NCI-H748 treated with DMSO at 0.1 percent for 48 hours (cell line): ENCODE measurements at places on chromosomes 1 and 21.
A peak's percentile ranks its signal among the peaks of the same experiment; 100 is the strongest.

GRCh38 chr1:186502087-186502486, 41.2 kb upstream of the PDC start:
- no peak for DNase-seq

- peak; percentile 72 for DNase-seq
These were observed 273.1 kb upstream of the PROX1 start for GRCh38 chr1:213714645-213715044.

DNA sequence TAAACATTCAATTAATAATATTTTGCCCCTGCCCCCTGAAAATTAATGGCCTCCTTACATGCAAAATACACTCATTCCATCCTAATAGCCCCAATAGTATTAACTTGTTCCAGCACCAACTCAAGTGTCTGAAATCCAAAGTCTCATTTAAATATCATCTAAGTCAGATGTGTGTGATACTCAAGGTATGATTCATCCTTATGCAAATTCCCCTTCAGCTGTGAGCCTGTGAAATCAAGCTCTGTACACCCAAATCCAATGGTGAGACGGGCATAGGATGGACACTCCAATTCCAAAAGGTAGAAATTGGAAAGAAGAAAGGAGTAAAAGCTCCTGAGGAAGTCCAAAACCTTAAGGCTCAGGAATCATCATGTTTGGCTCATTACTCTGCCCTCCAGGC, 83.5 kb downstream of the HHAT start:
- no peak for DNase-seq

- DNase-seq = no peak
These were observed 202.6 kb upstream of the COA6 start for GRCh38 chr1:234170622-234171021.

GRCh38 chr1:184376369-184376768, 10.5 kb upstream of the C1orf21 start:
- no peak for DNase-seq

GRCh38 chr1:153420306-153420705, 4.0 kb downstream of the S100A7A start:
- DNase-seq = no peak

DNA sequence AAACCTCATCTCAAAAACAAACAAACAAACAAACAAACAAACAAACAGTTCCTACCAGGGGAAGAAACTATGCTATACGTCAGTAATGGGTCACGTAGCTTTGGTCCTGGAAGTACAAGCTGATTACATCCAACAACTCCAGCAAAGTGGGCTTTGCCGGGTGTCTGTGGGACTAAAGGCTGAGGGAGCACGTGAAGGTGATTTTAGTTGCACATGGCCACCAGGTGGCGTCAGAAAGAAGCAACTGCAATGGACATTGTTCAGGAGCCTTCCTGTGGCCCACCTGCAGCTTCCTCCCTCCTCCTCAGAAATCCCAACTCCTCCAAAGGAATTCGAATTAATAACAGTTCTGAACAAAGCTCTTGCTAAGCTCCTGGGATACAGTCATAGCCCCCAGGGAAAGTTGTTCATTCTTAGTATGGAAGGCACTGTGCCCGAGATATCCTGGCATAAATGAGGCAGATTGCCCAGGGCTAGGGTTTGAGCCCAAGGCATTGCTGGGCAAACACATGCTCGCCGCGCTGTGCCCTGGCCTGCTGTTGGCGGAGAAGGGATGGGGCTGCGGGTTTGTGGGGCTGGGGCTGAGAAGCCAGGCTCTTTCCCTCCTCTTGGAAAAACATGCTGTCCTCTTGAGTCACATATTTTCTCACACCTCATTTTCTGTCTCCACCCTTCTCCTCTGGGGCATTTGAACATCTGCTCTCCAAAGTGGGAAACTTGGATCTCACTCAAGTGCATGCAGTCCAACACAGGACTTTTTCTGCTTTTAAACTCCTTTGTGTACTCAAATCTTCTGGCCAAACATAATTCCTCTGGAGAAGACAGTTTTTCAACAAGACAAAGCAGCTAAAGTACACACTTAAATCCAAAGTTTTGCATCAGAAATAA, 28.6 kb downstream of the AKNAD1 start:
- DNase-seq = peak; percentile 52

GRCh38 chr21:28374881-28375280, 617.8 kb downstream of the LTN1 start:
- DNase-seq = no peak

- DNase-seq = no peak
These were observed 305.4 kb upstream of the PTBP2 start for GRCh38 chr1:96416111-96416595.
